ENCODE measurements at places on chromosomes 3 and 15. TPM values are rescaled to one million over a fixed set of nuclear protein-coding genes. Genes with fewer than 3 reads are reported as not detected.

Gene VIPR1
- 8.7 TPM for total RNA-seq

Gene ANKRD63
- total RNA-seq, result not detected

Gene TBC1D21
- not detected for total RNA-seq

DNA sequence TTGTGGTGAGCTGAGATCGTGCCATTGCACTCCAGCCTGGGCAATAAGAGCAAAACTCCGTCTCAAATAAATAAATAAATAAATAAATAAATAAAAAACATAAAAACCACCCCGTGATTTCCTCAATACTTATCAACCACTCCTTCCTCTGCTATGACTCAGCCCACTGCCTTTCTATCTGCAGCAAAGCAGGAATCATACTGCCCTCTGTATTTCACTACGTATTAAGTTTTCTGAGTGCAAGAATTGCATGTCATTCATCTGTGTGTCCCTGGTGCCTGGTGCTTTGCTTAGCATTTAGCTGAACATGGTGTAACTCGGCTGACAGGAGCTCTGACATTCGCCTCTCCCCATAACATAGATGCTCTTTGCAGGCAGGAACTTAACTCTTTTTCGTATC is 7.1 kb downstream of the LSG1 start:
- no peaks in the 10 kb centered on the region for H3K4me1 ChIP-seq
- no peak overlapping the region for H3K27ac ChIP-seq
- peaks cover 61% of the 10 kb centered on the region for H3K36me3 ChIP-seq
- no peak for DNase-seq
- no peak overlapping the region for H3K4me3 ChIP-seq

- DNase-seq, result no peak
- H3K27me3 ChIP-seq, result no peaks in the 10 kb centered on the region
- no peak overlapping the region for H3K27ac ChIP-seq
These were observed 57.5 kb upstream of the PRR23E start for GRCh38 chr3:127135241-127136023.

DNA sequence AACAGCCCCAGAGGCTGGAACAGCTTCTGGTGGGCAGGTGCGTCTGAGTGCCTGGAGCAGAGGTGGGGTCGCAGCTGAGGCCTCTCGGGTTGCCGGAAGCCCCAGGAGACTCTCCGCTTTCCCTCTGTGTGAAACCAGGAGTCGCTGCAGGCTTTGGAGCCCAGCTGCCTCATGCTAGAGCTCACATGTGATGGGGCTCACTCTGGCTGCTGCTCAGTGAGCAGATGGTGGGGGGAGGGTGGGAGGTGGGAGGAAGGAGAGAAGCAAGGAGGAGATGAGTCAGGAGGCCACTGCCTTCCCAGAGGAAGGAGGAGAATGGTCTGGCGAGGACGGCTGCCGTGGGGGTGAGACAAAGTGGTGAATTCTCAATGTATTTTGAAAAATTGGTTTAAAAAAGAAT is 290.1 kb upstream of the CHRNA7 start:
- no peaks in the 10 kb centered on the region for H3K27me3 ChIP-seq
- H3K4me3 ChIP-seq, result no peak overlapping the region

DNA sequence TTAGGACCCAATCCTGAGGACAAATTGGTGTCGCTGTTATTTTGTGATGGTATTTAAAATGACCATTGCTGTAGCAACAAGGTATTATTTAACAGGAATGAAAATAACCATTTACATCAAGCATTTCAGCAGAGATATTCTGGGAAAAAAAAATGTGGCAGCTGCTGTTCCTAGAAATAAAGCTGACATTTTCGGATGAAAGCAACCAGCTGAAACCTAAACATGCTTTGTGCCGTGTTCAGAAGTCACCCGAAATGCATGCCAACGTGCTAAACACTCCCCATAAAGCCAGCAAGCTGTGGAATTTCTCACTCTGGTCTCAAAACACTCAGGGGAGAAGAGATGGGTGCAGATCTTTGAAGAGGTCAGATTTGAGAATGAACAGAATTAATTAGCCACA is 31.5 kb upstream of the TAFA4 start:
- no peak for DNase-seq
- H3K36me3 ChIP-seq, result no peaks in the 10 kb centered on the region
- no peak overlapping the region for H3K27ac ChIP-seq
- no peaks in the 10 kb centered on the region for H3K4me1 ChIP-seq

Gene GPR149
- not detected for total RNA-seq

- no peaks in the 10 kb centered on the region for H3K27me3 ChIP-seq
- H3K36me3 ChIP-seq, result no peaks in the 10 kb centered on the region
- no peak overlapping the region for H3K27ac ChIP-seq
- DNase-seq, result no peak
- H3K4me1 ChIP-seq, result no peaks in the 10 kb centered on the region
These were observed 569.6 kb upstream of the ROBO2 start for GRCh38 chr3:76470285-76470684.

DNA sequence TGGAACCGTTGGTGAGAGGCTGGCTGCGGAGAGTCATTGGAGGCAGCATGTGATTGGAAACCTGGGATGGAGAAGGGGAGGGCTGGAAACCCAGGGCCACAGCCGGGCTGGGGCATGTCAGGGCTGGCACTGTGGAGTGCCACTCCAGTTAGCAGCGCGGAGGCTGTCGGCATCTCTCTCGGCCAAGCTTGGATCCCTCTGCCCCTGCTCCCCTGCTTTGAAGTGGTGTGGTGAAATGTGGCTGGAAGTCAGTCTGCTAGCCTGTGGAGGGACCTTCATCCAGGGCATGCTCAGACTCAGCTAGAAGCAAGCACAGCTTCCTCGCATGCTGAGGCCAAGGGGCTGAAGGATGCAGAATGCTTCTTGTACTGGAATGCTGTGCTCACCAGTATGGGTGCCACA is 13.5 kb downstream of the SLCO3A1 start:
- H3K4me3 ChIP-seq, result no peak overlapping the region
- H3K4me1 ChIP-seq, result peaks cover 58% of the 10 kb centered on the region
- H3K27me3 ChIP-seq, result no peaks in the 10 kb centered on the region
- no peak for DNase-seq
- peak overlapping the region; percentile 67 for H3K27ac ChIP-seq
- no peaks in the 10 kb centered on the region for H3K36me3 ChIP-seq

DNA sequence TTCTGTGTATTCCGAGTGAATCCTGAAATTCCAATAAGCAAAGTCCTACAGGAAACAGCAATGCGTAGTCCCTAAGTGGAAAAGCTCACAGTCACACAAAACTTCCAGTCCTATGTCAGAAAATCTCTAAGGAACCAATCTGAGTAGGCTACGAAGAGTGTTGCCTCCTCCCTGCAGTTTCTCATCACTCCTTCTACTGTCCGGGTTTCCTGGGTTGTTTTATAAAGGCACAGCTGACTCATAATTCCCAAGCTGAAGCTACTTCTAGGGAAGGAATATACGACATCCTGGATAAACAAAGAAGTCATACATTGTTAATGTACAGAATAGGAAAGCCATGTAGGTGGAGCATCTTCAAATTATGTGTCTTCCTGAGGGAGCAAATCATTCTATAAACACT is 65.7 kb upstream of the RGMA start:
- H3K27me3 ChIP-seq, result no peaks in the 10 kb centered on the region
- H3K36me3 ChIP-seq, result no peaks in the 10 kb centered on the region
- no peak overlapping the region for H3K4me3 ChIP-seq
- DNase-seq, result no peak
- H3K4me1 ChIP-seq, result peaks cover 28% of the 10 kb centered on the region
- peak overlapping the region; percentile 57 for H3K27ac ChIP-seq

DNA sequence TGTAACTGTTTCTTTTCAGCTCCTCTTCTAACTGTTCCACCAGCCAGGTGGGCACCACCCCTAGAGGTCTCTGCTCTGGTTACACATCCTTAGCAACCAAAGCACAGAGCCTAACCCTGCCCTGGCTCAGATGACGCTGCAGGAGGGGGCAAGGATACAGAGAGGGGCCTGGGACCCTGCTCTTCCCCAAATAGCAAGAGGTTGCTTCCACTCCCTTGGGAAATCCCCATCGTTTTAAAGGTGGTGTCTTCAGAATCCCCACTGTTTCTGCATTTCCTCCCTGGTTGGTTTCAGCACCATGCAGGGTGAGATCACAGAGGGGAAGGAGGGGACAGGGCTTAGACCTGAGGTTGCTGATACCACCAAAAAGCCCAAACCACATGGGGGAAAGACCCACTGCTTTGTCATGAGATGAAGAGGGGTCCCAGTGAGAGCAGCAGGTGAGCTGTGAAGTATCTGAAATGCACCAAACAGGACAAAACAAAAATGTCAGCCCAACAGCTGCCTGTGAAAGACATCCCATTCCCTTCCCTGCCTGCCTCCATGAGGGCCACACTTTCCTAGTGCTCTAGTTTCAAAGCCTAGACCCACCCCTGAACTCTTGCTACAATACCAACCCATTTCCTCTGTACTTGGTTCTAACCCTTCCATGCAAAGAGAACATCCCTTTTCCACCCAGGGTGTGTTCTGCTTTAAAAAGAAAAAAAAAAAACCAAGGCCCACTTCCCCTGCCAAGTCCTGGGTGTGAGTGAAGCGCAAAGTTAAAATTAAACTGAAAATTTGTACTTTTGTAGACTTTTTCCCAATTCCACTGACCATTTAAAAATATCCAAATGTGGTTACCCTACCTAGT is 29.0 kb downstream of the ANP32A start:
- H3K27ac ChIP-seq, result peak overlapping the region; percentile 90
- no peak overlapping the region for H3K4me3 ChIP-seq
- peaks cover 79% of the 10 kb centered on the region for H3K4me1 ChIP-seq
- no peaks in the 10 kb centered on the region for H3K36me3 ChIP-seq
- DNase-seq, result no peak

GRCh38 chr3:28590860-28591259 is 242.2 kb upstream of the AZI2 start:
- H3K27me3 ChIP-seq, result no peaks in the 10 kb centered on the region
- no peaks in the 10 kb centered on the region for H3K36me3 ChIP-seq
- no peak overlapping the region for H3K4me3 ChIP-seq
- peaks cover 7% of the 10 kb centered on the region for H3K4me1 ChIP-seq

DNA sequence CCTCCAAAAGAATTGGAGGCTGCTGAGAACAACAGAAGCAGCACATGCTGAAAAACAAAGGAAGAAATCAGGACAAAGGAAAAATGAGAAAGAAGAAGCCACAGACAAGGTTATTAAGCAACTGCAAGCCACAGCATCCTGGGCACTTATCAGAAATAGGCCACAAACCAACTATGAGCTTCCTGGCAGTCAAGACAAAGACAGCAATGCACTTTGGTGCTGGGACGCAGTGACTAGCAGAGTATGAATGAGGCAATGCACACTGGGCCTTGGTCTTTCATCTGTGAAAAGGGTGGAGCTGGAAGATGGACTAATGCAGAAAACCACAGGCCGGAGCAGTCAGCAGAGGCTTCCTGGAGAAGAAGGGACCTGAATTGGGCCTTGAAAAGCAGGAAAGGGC is 56.0 kb upstream of the LINGO1 start:
- DNase-seq, result no peak
- no peaks in the 10 kb centered on the region for H3K36me3 ChIP-seq
- H3K4me1 ChIP-seq, result no peaks in the 10 kb centered on the region
- peaks cover 17% of the 10 kb centered on the region for H3K27me3 ChIP-seq

DNA sequence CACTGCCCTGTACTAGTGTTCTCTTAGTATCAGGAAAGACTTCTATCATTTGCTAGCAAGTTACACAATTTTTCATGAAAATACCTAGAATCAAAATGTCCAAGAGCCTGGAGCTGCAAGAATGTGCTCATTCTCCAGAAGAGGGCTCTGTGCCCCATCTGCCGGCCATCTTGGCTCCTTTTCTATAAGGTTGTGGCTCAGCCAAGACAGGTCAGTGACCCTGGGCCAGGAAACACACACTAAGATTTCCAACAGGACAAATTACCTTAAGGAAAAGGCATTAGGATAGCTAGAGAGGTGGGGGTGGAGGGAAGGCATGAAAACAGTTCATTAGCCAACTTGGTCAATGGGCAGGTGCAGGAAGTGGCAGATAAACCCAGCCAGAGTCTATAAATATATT is 20.7 kb downstream of the TIMP4 start:
- peak overlapping the region; percentile 8 for H3K4me3 ChIP-seq
- H3K4me1 ChIP-seq, result peaks cover 25% of the 10 kb centered on the region
- peak overlapping the region; percentile 74 for H3K27ac ChIP-seq
- no peaks in the 10 kb centered on the region for H3K27me3 ChIP-seq
- H3K36me3 ChIP-seq, result no peaks in the 10 kb centered on the region
- DNase-seq, result no peak

Gene XCR1
- total RNA-seq, result 0.04 TPM

DNA sequence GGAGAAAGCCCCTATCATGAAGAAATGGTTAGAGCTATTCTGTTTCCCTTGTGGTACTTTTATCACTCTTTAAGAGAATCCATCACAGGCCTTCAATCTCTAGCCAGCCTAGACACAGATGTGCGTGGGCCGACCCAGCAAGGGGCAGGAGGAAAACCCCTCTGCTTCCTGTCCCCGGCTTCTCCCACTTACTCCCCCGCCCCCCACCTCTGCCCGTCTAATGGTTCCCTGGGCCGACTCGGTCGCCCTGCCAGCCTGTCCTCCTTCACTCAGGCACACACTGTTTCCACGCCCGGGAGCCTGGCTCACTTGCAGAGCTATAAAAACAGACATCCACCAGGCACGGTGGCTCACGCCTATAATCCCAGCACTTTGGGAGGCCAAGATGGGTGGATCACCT is 58.3 kb upstream of the TFRC start:
- no peaks in the 10 kb centered on the region for H3K36me3 ChIP-seq
- H3K4me3 ChIP-seq, result no peak overlapping the region

Gene ACAP2
- total RNA-seq, result 27.6 TPM

DNA sequence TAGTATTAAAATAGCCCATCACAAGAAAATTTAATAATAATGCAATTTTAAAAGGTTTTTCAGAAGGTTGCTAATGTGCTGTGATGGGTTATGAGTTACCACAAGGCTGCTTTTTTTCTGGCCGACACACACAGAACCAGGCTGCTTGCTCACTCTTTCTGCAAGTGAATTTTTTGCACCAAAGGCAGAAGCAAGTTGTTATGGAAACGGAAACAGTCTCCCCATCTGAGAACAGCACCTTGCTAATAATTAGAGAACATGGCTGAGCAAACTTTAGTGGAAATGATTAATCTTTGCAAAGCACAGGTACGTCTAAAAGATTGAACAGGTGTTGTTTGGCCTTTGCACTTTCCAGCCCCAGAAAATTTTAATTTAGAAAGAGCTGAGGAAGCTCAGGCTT is 51.0 kb downstream of the CACNA2D3 start:
- H3K27me3 ChIP-seq, result no peaks in the 10 kb centered on the region
- H3K4me1 ChIP-seq, result peaks cover 2% of the 10 kb centered on the region
- H3K27ac ChIP-seq, result no peak overlapping the region
- DNase-seq, result no peak
- H3K4me3 ChIP-seq, result no peak overlapping the region

Gene PLS1
- total RNA-seq, result 0.65 TPM

All from gastrocnemius medialis (tissue), 4 donors.